ENCODE measurements at places on chromosomes 7 and 10.

GRCh38 chr7:17340655-17341054 is 42.2 kb downstream of the AHR start:
- DNase-seq: no peak

GRCh38 chr7:84193747-84194146 is 842 bp downstream of the SEMA3A start:
- no peak for DNase-seq

GRCh38 chr7:154865984-154866685 is 136.8 kb downstream of the PAXIP1 start:
- no peak for DNase-seq

GRCh38 chr10:120719333-120719732 is 131.8 kb upstream of the WDR11 start:
- no peak for DNase-seq

DNA sequence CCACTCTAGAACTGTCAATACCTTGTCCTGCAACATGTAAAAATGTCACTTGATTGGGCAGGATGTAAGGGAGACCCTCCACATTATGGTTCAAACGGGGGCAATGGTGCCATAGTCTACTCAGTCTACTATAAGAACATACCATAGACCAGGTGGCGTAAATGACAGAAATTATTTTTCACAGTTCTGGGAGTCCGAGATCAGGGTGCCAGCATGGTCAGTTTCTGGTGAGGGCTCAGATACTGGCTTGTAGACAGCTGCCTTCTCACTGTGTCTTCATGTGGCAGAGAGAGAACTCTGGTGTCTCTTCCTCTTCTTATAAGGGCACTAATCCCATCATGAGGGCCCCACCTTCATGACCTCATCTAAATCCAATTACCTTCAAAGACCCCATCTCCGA is 18.7 kb upstream of the TMEM178B start:
- no peak for DNase-seq

DNA sequence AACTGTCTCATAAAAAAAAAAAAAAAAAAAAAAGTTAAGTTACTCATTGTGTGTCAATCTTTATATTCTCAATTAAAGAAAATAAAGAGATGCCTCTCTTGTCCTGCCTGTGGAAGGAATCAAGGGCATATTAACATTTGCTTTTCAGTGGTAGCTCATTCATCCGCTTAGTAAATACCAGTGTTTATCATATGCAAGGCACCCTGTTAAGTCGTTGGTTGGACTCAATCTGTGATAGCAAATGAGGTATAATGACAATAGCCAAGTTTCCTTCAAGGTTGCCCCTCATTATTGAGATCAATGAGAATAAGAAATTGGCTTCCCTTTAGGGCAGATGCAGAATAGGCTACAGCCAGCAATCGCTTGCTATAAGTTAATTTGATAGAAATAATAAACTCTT is 812.7 kb upstream of the COBL start:
- no peak for DNase-seq

DNA sequence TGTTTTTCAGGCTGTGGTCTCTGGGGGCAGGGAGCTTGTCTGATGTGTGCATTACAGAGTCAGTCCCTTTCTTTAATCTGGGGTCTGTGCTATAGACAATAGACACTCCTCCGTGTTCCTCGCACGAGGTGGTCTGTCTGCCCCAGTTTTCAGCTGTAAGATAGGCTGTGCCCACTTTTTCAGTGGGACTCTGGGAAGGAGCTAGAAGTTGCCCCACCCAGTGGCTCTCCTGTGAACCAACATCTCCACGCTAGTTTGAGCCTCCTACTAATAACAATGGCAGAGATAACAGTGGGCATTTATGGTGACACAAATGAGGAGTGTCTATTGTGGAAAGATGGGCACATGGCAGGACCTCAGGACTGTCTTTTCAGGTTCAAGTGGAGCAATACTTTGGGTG is 44.0 kb downstream of the ADRB1 start:
- DNase-seq: no peak

- DNase-seq: no peak
These were observed 23.4 kb downstream of the IRF5 start for GRCh38 chr7:128961030-128961659.
